ENCODE measurements at places on chromosomes 12 and 14. TPM values are rescaled to one million over a fixed set of nuclear protein-coding genes. Genes with fewer than 3 reads are reported as not detected.

Gene TAS2R42
- not detected for polyA plus RNA-seq

Gene ARHGAP9
- polyA plus RNA-seq = 4.7 TPM

Gene MYF5
- not detected for polyA plus RNA-seq

Gene SIRT4
- polyA plus RNA-seq = 2.8 TPM

Gene AICDA
- polyA plus RNA-seq = 0.15 TPM

Gene CCDC196
- not detected for polyA plus RNA-seq

Measured in left lung (tissue), 14 donors.